CD4-positive, alpha-beta T cell (primary cell): ENCODE measurements at places on chromosomes 7 and 10.

DNA sequence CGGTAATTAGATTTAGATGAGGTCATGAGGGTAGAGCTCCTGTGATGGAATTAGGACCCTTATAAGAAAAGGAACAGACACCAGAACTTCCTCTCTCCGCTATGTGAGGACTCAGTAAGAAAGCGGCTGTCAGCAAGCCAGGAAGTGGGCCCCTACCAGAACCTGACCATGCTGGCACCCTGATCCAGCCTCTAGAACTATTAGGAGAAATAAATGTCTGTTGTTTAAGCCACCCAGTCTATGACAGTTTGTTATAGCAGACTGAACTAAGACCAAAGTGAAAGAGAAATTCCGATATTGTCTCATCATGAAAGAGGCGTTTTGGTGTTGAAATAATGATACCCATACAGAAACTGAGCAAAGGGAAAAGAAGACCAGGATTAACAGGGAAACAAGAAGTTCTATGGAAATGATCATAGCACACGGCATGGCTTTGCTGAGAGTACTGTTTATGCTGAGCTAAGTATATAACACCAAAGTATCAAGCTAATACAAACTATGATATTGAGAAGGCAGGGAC lies 9.2 kb downstream of the CLEC2L start:
- H3K27ac ChIP-seq: no peak overlapping the region
- DNase-seq: no peak
- no peaks in the 10 kb centered on the region for H3K36me3 ChIP-seq
- peaks cover 3% of the 10 kb centered on the region for H3K27me3 ChIP-seq
- H3K4me1 ChIP-seq: no peaks in the 10 kb centered on the region

- no peak within 1 kb of the TSS for H3K27ac ChIP-seq
- H3K4me3 ChIP-seq: no peak within 1 kb of the TSS
- peaks cover 32% of the 10 kb centered on the region for H3K27me3 ChIP-seq
- H3K36me3 ChIP-seq: no peaks in the 10 kb centered on the region
Observed at GRCh38 chr10:70283445-70284399, at the start of gene NPFFR1. NPFFR1 (minus strand) TSS chr10:70284004; CDS start chr10:70283676, 328 bp downstream.

DNA sequence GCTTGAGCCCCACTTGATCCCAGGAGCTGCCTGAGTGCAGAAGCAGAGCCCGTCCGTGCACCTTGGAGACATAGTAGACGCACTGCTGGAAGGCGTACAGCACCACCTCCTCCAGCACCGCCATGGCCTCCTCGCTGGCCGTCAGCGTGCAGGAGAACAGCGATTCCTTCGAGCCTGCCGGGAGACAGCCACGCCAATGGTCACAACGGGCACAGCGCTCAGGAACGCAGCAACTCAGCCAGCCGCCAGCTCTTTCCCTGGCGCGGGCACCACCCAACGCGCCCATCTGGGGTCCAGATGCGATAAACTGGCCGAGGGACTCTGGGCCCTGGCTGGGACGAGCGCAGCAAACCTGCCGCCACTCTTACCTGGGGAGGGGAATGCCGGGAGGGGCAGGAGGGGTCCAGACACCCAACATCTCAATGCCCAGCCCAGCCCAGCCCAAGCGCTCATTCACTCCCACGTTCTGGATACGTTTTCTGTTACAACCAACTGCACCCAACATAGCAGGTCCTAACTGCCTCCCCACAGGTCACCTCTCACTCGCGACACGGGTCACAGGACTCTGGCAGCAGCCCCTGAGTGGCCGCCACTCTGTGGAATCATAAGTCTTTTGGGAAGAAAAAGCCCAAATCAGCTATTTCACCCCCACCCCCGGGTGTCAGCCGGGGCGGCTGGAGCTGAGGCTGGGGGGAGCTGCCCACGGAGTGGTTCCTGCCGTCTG lies 41.9 kb downstream of the AP5Z1 start:
- no peak overlapping the region for H3K4me3 ChIP-seq
- peaks cover 33% of the 10 kb centered on the region for H3K27me3 ChIP-seq
- no peak overlapping the region for H3K27ac ChIP-seq
- no peaks in the 10 kb centered on the region for H3K36me3 ChIP-seq
- DNase-seq: no peak

GRCh38 chr10:58784361-58784760 lies 271.7 kb downstream of the BICC1 start:
- no peaks in the 10 kb centered on the region for H3K4me1 ChIP-seq
- no peak for DNase-seq
- H3K27ac ChIP-seq: no peak overlapping the region
- H3K36me3 ChIP-seq: no peaks in the 10 kb centered on the region

DNA sequence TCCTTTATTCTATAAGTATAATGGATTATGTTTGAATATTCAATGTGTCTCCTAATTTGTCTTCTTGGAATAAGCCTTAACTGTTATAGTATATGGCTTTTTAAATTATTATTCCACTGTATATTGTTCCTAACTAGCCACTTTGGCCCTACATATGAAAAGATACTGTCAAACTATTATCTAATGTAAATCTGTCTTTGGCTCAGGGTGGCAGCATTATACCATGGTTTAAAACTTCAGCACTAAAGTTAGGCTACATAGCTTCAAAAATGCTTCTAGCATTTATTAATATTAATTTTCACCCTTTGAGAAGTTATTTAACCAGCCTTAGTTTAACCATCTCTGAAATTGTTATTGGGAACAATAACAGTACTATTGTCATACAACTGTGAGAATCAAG lies 543.1 kb upstream of the MBL2 start:
- no peak overlapping the region for H3K4me3 ChIP-seq
- no peak for DNase-seq
- H3K4me1 ChIP-seq: no peaks in the 10 kb centered on the region
- no peak overlapping the region for H3K27ac ChIP-seq

DNA sequence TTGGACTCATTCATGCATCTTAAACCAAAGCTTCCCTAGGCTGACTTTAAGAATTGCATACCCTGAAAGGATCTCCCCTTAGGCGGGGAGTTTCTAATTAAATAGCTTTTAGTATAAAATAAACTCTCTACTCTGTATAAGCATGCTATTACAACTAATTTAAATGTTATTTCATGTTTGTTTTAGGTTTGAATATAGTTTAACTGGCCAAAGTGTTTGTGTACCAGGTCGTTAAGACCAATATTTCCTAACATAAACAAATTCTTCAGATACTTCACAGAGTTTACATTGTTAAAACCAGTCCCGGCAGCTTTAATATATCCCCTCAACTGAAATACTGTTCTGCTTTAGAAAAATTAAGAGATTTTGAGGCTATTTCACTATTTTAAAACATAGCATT lies 2.3 kb downstream of the GLI3 start:
- no peaks in the 10 kb centered on the region for H3K36me3 ChIP-seq
- H3K4me1 ChIP-seq: peaks cover 5% of the 10 kb centered on the region
- H3K4me3 ChIP-seq: no peak overlapping the region
- no peak overlapping the region for H3K27ac ChIP-seq
- DNase-seq: no peak

- no peak for DNase-seq
- H3K4me1 ChIP-seq: no peaks in the 10 kb centered on the region
- H3K27ac ChIP-seq: no peak overlapping the region
- H3K4me3 ChIP-seq: no peak overlapping the region
- H3K27me3 ChIP-seq: no peaks in the 10 kb centered on the region
Observed at GRCh38 chr7:40579401-40579800, 444.6 kb downstream of the SUGCT start.

DNA sequence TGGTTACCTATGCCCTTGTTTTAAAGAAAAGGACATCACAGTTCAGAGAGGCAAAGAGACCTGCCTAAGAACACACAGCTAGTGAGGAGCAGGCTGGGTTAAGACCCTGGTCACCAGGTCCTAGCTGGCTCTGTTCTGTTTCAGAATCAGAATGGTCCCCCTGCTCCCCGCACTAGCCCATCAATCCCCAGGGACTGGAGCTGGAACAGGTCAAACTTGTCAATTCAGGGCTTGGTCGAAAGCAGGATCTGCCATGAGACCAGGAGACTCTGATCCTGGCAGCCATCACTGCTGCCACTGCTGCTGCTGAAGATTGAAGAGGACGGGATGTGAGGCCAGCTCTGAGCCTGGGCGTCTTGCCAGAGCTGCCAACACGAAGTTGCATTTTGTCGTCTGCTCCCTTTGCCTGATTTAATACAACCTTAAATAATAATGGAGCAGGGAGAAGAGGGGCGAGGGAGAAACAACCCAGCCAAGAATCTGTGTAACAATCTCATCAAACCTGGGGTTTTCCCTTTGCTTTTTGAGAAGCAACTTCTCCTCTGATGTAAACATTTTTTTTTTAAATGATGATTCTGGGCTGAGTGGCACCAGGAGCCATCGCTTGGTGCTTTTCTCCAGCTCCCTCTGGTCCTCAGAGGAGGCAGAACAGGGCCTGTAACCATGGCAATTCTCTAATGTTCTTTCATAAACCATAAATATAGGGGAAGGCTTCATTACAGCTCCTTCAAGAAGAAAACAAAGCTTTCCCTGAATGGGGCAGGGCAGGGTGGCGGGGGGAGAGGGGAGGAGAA lies 119.0 kb upstream of the SORCS3 start:
- no peak overlapping the region for H3K27ac ChIP-seq
- H3K27me3 ChIP-seq: peaks cover 3% of the 10 kb centered on the region
- no peaks in the 10 kb centered on the region for H3K4me1 ChIP-seq
- DNase-seq: no peak
- no peaks in the 10 kb centered on the region for H3K36me3 ChIP-seq
